Mesothelial cell of epicardium (in vitro differentiated cells): ENCODE measurements at places on chromosomes 5 and 9.

DNA sequence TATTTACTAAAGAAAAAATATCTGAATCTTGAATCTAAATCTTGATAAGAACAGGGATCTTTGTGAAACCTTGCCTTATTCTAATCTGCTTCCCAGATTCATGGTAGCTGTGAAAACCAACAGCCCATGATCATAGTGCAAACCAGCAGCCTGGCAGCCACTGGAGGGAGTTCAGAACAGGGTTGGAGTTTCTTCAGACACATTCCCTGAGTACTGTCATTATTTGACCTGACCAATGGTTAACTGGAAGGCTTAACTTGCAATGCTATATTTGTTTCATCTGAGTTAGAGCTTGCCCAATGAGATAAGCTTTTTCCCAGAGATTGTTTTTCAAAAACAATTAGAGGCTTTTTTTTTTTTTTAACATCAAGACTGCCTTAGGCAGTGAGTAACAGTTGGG is 47.8 kb downstream of the LOX start:
- no peak for DNase-seq

DNA sequence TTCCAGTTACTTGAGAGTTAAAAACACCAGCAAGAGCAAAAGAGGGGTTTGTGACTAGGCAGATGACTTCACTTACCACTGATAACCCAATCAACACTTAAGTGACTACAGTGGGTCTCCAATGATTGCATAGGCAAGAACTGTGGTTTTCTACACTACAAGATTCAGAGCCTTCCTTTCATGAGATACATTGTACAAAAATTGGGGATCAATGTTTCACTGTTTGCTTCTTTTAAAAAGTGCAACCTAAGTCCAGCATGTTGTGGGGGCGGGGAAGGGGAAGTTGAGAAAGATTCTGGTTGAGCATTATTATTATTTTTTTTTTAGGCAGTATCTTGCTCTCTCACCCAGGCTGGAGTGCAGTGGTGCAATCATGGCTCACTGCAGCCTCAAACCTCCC is 3.6 kb downstream of the IQGAP2 start:
- DNase-seq = no peak

DNA sequence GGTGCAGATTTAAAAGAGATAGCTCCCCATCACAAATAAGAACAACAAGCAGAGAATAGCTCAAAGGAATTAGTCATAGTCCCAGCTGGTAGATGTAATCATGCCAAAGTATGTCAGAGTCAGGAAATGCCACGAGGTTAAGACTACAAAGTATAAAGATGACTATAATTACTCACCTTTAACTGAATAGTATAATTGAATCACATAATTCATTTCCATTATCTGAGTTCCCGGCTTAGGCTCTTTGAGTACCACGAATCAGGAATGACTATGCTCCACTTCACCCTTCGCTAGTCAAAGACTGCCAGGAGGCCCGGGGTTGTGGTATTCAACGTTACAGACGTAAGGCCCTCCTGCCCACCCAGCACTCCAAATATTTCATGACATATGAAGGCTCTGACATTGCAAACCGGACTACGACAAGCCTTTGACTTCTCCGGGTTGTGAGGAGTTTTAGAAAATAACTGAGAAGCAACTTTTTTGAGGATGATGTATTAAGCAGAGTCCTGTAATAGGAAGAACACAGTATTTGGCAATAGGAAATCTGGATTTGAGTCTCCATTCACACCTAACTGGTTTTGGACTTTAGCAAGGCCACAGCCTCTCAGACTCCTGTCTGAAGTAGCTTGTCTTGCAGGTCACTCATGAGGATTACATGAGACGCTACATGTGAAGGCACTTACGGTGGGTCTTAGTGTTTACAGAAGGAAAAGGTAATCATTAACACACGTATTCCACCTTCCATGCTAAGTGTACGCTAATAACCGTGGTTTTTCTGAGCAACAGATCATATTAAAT is 64.6 kb downstream of the ENC1 start:
- no peak for DNase-seq

GRCh38 chr5:121850272-121850671 is 1.4 kb upstream of the FTMT start:
- DNase-seq = no peak

DNA sequence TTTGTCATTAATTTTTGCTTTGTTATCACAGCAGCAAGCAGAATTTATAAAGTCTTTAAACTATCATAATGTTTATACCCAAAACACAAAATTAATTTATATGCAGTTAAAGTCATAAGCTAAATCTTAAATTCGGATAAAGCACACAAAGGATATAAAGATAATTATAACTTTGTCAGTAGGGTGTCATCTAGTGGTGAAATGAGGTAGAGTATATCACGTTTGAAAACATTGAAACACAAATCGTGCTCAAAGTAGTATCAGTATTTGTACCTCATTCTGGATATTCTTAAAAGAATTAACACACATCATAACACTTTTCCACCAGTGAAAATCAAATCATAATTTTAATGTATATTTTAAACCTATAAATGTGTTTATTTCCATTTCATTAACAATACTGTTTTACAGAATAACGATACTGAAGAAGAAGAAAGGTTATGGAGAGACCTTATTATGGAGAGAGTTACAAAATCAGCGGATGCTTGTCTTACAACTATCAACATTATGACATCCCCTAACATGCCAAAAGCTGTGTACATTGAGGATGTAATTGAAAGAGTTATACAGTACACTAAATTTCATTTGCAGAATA is 129.5 kb downstream of the NIPBL start:
- no peak for DNase-seq

GRCh38 chr9:72589667-72590521 is 68.5 kb downstream of the TMC1 start:
- DNase-seq = no peak

- DNase-seq = no peak
Observed at GRCh38 chr5:8316608-8317280, 447.8 kb downstream of the MTRR start.

DNA sequence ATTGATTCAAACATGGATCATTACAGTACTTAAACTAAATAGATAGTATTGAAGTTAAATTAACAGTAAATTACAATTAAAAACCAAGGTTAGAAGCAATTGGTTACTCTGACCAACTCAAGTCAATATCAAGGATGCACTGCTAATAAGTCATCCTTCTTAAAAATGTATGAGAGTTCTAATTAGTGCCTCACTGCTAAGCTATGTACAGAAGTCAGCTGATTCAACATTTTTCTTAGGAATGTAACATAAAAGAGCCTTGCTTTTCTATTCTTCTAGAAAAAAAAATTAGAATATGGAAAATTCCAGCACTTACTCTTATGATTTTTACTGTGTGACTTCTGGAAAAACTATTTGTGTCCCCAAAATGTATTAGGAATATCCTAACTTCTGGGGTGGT is 75.7 kb upstream of the FBN2 start:
- DNase-seq = no peak

- DNase-seq = no peak
Observed at GRCh38 chr9:134211811-134212485, 47.6 kb upstream of the RNU6ATAC start.

DNA sequence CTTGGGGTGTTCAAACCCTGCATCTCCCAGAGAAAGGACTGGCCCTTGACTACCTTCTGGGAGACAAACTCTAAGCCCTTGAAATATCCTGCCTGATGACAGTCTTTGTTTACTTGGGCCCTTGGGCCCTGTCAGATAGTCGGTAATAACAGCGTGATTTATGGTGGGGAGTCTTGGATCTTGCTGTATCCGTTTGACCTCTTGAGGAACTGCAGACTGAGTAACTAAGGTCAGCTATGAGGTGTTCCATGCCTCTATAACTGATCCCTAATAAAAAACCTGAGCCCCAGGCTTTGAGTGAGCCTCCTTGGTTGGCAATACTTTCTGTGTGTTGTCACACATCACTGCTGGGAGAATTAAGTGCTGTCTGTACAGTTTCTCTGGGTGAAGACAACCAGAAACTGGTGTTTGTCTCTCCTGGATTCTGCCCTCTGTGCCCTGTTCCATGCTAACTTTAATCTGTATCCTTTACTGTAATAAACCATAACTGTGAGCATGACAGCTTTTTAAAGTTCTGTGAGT is 56.2 kb upstream of the ANKRD33B start:
- no peak for DNase-seq

DNA sequence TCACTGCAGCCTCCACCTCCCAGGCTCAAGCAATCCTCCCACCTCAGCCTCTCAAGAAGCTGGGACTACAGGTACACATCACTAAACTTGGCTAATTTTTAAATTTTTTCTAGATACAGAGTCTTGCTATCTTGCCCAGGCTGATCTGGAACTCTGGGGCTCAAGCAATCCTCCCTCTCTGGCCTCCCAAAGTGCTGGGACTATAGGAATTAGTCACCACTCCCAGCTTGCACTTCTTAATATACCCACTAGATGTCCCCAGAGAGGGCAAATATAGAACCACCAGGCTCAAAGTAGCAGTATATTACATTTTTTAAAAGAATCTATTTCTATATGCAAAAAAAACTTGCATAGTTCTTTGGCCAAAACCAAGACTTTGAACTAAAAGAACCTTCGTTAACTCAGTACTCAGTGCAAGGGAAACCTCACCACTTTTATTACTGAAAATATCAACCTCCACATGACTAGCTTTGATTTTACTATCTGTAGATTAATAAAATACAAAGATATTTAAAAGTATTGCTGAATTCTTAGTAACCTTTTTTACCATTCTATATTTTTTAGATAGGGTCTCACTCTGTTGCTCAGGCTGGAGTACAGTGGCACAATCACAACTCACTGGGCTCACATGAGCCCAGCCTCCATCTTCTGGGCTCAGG is 25.8 kb upstream of the HSD17B3 start:
- DNase-seq = no peak

DNA sequence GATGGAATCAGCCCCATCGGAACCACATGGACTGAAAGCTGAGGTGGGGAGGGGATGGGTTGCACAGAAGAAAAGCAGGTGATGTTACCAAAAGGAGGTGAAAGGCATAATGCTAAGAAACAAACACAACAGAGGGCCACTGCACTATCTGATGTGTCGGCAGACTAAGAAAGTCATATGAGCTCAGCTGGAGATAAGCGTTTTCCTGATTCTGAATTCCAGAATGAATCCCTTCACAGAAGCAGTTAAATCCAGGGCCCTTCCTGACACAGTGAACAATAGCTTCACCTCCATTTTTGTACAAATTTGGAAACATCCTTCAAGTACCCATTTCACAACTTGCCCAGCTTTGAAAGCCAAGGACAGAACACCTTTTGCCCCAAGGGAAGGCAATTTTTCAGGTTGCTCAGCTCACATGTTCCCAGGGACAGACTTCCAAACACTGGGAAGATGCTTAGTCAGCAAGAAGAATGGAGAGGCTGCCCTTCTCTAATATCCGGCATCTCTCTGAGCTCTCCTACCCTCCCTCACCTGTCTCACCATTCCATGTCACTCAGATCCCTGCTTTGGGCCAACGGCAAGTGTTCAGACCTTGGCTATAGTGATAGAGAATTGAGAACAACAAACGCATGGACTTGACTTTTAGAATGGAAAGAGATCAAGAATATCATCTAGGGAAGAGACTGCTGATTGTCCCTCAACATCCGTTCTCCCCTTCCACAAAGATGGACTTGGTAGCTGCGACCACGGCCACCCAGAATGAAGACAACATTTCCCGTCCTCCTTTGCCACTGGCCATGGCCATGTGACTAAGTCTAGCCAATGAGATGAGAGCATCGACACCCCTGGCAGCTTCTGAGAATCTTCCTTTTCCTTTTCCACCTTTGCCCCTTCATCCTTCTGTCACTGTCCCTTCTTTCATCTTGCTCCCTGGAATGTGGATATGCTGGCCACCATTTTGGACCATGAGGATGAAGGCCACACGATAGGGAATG is 68.6 kb upstream of the IL17B start:
- no peak for DNase-seq

DNA sequence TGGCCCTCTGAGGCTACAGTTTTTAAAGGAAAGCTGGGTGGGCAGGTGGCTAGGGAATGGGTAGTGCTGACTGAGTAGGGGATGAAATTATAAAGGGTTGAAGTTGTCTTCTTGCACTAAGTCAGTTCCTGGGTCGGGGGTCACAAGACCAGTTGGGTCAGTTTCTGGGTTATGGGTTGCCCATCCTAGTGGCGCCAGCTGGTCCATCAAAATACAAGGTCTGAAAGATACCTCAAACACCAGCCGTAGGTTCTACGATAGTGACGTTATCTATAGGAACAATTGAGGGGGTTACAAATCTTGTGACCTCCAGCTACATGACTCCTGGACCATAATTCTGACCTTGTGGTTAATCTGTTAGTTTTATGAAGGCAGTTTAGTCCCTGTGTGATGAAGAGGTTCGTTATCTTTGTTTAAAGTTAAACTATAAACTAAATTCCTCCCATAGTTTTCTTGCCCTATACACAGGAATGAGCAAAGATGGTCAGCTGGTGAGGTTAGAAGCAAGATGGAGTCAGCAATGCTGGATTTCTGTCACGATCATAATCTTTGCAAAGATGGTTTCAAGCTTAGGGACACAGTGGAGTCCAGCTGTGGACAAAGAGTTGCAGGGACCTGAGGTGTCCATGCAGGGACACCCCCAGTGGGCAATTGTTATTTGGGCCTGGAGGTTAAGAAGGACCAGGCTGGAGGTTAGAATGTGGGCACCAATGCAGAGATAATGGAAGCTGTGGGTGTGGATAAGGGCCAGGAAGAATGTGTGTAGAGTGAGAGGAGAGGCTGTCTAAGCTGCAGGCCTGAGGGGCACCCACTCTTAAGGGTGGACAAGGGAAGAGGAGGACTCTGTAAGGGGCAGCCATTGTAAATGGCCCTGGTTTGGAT is 14.0 kb upstream of the CREBRF start:
- DNase-seq = no peak

- DNase-seq = no peak
Observed at GRCh38 chr9:97623946-97624345, 9.2 kb downstream of the TSTD2 start.

GRCh38 chr5:171541341-171541776 is 121.9 kb downstream of the FGF18 start:
- DNase-seq = no peak

DNA sequence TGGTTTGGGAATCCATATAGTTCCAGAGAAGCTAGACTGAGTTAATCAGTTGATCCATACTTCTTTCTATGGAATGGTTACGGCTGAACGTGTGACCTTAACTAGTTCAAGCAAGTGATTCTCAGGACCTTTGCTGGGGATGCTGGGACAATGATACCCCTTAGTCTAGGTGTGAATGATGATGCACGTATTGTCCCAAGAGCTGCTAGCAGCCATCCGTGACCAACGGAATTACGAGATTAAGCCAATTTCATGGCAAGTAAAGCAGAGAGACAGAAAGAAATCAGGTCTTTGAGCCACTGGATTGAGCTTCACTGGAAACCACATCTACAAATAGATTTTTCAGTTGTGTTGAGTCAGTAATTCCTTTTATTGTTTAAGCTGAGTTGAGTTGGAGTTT is 99.2 kb upstream of the LIFR start:
- no peak for DNase-seq

DNA sequence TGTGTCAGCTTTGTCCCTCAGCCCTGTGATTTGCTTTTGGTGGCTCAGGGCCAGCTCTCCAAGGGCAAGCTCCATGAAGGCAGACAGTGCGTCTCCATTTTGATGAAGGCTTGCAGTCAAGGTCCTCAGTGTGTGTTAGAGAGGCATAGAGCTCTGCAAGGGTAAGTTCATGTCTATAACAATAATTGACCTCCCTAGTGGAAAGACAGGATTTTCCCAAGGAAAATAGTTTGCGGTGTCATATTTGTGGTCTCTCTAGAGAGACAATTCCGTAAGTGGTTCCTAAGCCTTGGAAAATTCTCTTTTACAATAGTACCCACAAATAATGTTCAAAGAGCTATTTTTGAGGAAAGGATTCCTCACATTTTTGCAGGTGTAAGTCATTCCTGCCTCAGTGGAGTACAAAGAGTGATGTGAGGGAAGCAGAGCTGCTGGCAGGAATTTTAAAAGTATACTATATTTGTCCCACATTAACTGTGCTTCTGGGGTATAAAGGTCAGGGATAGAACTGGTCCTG is 40.2 kb downstream of the SLC1A3 start:
- no peak for DNase-seq
